ENCODE measurements at places on chromosomes 13 and 19.

GRCh38 chr19:44708940-44709339, 10.0 kb downstream of the CEACAM16 start:
- no peak for DNase-seq

GRCh38 chr19:11652056-11652455, 54.8 kb downstream of the ZNF627 start:
- DNase-seq: no peak

- peak; percentile 6 for DNase-seq
Observed at GRCh38 chr13:79846386-79846785, 365.4 kb downstream of the NDFIP2 start.

DNA sequence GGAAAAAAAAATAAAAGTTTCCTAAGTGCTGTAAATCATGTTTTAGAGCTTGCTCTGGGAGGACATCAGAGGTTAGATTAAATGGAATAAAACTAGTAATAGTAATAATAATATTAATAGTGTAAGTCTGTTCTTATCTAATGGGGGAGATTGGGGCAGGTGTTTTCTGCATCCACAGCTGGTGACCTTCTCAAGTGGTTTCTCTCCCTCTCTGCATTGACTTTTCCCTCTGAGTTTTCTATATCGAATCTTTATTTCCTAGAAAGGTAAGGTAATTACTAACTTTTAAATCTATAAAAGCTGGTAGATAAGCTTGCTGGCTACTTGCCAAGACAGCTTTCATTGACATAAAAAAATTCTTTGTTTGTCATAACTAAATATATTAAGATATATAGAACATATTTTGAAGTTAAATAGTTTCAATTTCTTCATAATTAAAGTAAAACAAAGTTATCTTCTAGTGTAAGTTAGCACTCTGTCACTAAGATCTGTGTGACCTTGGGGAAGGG, 49.6 kb upstream of the DIAPH3 start:
- peak; percentile 16 for DNase-seq

- no peak for DNase-seq
Observed at GRCh38 chr19:39946532-39946931, 12.1 kb upstream of the FCGBP start.

DNA sequence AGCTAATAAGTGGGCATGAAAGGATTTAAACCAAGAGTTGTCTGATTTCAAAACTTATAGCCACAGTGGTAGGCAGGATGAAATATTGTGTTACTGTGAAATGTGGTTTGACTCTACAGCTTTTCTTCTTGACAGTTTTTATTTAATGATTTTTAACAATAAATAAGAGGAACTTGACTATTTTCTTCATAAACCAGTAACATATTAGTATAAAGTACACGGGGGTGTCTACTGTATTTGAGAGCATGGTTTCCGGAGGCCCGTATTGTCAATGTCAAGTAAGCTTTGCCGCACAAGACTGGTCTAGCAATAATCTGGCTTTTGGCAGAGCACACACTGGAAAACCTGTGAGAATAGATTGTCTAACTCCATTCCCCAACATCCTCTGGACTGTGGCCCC, 894.5 kb downstream of the PCDH9 start:
- no peak for DNase-seq

GRCh38 chr19:49425922-49426592, 869 bp downstream of the GFY start:
- DNase-seq: no peak

- DNase-seq: no peak
Observed at GRCh38 chr13:36950330-36950729, 30.3 kb upstream of the SMAD9 start.

- no peak for DNase-seq
Observed at GRCh38 chr13:100808330-100809128, 133.9 kb upstream of the TMTC4 start.

DNA sequence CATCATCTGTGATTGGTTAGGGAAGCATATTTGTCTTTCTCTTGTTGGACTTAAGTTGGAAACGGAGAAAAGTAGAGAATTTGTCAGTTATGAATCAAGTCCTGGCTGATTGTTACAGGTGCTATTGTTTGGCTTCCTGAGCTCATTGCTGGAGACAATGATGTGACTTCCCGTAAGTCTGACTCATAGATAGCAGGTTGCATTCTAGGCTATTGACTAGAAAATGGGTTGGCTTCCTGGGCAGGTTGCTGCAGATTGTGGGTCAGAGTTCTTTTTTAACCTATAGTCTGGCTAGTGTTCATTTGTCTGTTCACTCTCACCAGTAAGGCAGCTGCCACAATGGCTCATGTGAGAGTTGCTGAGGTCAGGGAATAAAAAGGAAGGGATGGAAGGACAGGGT, 101.5 kb downstream of the CCNA1 start:
- no peak for DNase-seq

DNA sequence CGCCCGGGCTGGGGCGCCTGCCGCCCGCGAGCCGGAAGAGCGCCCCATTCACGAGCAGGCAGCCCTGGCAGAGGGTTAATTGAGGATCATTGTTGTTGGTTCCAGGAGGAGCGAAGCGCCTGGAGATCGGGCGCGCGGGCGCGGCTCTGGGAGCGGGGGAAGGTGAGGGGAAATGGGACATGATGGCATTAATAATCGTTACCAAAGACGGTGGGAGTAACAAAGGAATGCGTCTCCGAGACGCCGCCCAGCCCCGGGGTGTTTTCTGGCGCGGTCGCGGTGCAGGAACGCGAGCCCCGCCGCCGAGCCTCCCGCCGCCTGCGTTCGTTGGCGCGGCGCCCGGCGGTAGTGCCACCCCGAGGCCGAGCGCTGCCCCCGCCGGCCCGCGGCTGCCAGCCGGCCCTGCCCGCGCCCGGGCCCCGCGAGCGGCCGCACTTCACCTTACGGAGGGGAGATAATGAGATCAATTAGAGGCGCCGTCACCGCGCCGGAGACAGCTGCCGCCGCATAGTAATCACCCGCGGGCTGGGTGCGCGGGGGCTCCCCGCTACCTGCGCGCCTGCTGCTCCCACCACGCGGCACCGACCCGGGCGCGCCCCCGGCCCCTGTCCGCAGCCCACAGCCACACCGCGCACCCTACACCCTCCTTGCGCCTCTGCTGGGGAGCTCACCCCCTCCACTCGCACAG, 2.8 kb downstream of the ZNF536 start:
- DNase-seq: no peak

Measured in body of pancreas (tissue), 4 donors.